ENCODE measurements at places on chromosomes 3 and 15.

DNA sequence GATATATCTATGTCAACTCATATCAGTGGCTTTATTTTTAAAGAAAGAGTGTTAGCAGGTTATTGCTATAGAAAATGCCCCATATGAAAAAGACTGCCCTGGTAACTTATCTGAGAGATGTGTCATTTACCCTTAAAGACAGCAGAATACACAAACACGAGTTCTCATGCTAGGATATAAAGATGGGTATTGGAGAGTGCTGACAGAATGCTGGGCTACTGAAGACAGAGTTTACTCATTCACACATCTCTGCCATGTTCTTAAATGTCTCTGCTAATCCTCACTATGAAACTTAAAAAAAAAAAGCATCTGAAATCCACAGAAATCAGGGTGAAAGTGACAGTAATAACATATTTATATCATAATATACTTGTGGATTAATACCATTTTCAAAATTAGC, 126.7 kb downstream of the FOXP1 start:
- no peak for DNase-seq

- no peak for DNase-seq
Measured at GRCh38 chr3:23249961-23250360, 46.8 kb downstream of the UBE2E2 start.

GRCh38 chr15:70269311-70269911, 171.7 kb upstream of the TLE3 start:
- no peak for DNase-seq

GRCh38 chr3:114551770-114552526, 258.1 kb downstream of the TIGIT start:
- no peak for DNase-seq

- no peak for DNase-seq
Measured at GRCh38 chr3:71415681-71416122, 167.8 kb downstream of the FOXP1 start.

GRCh38 chr3:4021162-4021561, 221.9 kb downstream of the LRRN1 start:
- DNase-seq = no peak

DNA sequence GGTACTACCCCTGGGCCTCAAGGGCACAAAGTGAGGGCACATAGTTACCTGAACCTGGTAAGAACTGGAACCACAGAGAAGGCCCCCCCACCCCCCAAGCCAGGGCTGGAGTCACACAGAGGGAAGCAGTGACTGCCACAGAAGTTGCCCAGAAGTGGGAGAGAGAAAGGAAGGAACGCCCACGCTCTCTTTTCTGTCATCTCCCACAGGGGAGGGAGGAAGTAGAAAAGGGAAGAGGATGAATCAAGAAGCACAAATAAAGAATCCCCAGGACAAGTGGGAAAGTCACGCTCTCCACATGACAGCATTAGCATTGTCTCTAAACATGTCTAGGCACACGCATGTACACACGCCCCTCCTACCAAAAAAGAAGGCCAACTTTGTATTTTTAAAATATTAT, 114.7 kb upstream of the FRMD4B start:
- DNase-seq = no peak
